A673 (cell line): ENCODE measurements at places on chromosomes 1 and 21. TPM values are rescaled to one million over a fixed set of nuclear protein-coding genes. Genes with fewer than 3 reads are reported as not detected.

The TMEM52 gene
- 4.1 and 10.3 TPM in 2 replicates for total RNA-seq

The PGLYRP3 gene
- not detected in 2 replicates for total RNA-seq

The TUT4 gene
- 71.2 and 81.3 TPM in 2 replicates for total RNA-seq

- H3K36me3 ChIP-seq = no peaks in the 10 kb centered on the region
- H3K27ac ChIP-seq = no peak overlapping the region
- no peak for DNase-seq
- H3K4me3 ChIP-seq = no peak overlapping the region
- no peaks in the 10 kb centered on the region for H3K27me3 ChIP-seq
These were observed 382.8 kb downstream of the RRAGC start for GRCh38 chr1:38476850-38477178.

- DNase-seq = no peak
- H3K4me1 ChIP-seq = no peaks in the 10 kb centered on the region
- no peak overlapping the region for H3K27ac ChIP-seq
- no peak overlapping the region for H3K4me3 ChIP-seq
- no peaks in the 10 kb centered on the region for H3K36me3 ChIP-seq
These were observed 56.2 kb upstream of the MORC3 start for GRCh38 chr21:36263797-36264196.

DNA sequence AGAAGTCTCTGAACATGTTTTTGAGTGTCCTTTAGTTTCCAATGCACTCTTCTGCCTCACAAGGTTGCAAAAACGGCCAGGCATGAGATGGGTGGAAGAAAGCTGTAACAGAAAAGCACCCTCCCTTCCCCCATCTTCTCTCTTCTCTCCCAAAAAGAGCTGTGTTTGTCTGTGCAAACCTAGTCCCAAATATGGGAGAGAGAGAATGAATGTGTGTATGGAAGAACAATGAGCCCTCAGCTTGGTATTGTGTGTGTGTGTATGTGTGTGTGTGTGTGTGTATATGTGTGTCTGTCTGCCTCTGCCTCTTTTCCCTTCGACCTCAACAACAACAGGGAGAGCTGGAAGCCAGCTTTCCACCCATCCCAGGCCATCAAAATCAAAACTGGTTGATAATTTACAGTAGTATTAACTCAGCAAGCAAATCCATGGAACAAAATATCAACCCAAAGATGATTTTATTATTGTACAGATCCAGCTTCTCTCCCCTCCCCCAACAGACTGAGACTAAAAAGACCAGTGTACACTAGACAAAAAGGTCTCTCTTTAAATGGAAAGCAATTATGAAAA, 1.8 kb downstream of the RERE start:
- H3K4me1 ChIP-seq = peaks cover 36% of the 10 kb centered on the region
- peak overlapping the region; percentile 96 for H3K4me3 ChIP-seq
- no peaks in the 10 kb centered on the region for H3K27me3 ChIP-seq

DNA sequence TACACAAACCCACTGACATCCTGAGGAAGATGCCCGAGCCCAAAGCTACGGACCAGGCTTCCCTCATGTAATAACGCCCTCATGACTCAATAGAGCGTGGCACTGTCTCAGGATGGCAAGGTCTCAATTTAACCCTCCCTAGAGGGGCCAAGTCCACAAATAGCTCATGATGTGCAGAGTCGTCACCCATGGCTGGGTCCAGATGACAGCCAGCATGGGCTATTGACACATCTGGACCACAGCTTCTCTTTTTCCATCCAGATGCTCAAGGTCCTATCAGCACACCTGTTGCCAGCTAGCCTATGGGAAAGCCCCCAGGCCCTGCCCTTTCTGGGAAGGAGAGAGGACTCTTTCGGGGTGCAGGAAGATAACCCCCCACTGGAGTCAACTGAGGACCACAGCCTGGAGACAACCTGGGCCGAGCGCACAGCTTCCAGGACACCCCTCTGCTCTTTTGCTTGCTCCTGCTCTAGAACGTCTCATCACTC, 2.8 kb downstream of the LAPTM5 start:
- H3K27me3 ChIP-seq = no peaks in the 10 kb centered on the region
- no peak overlapping the region for H3K27ac ChIP-seq
- no peak for DNase-seq
- no peaks in the 10 kb centered on the region for H3K4me1 ChIP-seq
- H3K4me3 ChIP-seq = no peak overlapping the region
- no peaks in the 10 kb centered on the region for H3K36me3 ChIP-seq

DNA sequence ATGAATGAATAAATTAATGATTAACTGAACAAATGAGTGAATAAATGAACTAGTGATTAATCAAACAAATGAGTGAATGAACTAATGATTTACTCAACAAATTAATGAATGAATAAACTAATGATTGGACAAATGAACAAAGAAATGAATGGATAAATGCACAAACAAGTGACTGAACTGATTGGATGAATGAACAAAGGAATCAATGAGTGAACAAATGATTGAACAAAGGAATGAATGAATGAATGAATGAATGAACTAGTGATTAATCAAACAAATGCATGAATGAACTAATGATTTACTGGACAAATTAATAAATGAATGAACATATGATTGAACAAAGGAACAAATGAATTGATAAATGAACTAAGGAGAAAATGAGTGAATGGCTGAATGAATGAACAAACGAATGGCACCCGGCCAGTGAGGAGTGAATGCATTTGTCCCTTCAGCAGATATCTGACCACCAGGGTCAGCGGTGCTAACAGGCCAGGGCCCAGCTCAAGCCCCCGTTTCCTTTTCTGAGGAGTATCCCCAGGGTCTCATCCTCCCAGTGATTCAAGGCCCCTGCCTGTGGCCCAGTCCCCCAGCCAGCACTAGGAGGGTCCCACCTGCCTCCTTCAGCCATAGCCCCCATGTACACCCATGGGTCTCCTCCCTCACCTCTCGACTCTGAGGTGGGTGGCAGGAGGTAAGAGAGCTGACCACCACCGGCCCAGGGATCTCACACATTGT, 49.9 kb downstream of the WNT9A start:
- no peaks in the 10 kb centered on the region for H3K4me1 ChIP-seq
- H3K4me3 ChIP-seq = no peak overlapping the region
- no peaks in the 10 kb centered on the region for H3K27me3 ChIP-seq
- no peak for DNase-seq

- H3K27ac ChIP-seq = no peak overlapping the region
- no peaks in the 10 kb centered on the region for H3K36me3 ChIP-seq
- H3K27me3 ChIP-seq = peaks cover 11% of the 10 kb centered on the region
- no peaks in the 10 kb centered on the region for H3K4me1 ChIP-seq
- no peak for DNase-seq
These were observed 118.3 kb downstream of the PTPRU start for GRCh38 chr1:29354511-29355098.
